CD4-positive, alpha-beta T cell treated with Interleukin-10 for 1 hour (primary cell): ENCODE measurements at places on chromosomes 1 and 21.

DNA sequence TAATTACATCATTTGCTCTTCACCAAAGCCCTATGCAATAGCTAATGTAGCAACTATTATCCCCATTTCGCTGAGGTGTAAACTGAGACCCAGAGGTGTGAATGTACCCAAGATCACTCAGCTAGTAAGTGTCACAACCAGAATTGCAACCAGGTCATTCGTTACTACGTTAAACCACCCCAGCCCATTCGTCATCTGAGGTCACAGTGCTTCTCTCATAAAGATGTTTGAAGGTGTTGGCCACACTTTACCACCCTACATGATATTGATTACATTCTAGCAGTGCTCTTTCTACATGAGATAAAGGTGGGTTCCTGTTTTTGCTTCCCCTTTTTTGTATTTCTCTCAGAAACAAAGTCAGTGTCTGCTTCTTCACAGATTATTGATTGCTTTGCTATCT is 195.3 kb downstream of the ZBTB18 start:
- DNase-seq = no peak

GRCh38 chr21:45541221-45542039 is 810 bp downstream of the SLC19A1 start:
- DNase-seq = peak; percentile 79

- no peak for DNase-seq
These were observed 126.7 kb downstream of the CDC42BPA start for GRCh38 chr1:227191607-227192006.

DNA sequence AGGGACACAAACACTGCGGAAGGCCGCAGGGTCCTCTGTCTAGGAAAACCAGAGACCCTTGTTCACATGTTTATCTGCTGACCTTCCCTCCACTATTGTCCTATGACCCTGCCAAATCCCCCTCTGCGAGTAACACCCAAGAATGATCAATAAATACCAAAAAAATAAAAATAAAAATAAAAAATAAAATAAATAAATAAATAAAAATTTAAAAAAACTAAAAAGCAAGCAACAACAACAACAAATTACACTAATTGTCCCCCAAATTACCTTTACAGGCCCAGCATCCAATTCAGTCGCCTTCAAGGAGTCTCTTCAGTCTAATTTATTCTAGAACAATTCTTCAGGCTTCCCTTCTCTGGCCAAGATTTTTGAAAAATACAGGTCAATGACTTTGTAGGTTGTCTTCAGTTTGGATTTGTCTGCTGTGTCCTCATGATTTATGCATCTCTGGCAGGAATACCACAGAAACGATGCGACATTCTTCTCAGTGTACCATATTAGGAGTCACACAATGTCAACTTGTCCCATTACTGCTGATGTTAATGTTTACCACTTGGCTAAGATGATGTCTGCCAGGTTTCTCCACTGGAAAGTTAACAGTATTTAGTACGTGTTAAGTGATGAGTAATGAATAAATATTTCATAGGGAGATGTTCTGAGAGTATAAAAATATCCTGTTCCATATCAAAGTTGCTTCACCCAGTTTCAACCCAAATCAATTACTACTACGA is 20.3 kb upstream of the BMP8B start:
- no peak for DNase-seq

DNA sequence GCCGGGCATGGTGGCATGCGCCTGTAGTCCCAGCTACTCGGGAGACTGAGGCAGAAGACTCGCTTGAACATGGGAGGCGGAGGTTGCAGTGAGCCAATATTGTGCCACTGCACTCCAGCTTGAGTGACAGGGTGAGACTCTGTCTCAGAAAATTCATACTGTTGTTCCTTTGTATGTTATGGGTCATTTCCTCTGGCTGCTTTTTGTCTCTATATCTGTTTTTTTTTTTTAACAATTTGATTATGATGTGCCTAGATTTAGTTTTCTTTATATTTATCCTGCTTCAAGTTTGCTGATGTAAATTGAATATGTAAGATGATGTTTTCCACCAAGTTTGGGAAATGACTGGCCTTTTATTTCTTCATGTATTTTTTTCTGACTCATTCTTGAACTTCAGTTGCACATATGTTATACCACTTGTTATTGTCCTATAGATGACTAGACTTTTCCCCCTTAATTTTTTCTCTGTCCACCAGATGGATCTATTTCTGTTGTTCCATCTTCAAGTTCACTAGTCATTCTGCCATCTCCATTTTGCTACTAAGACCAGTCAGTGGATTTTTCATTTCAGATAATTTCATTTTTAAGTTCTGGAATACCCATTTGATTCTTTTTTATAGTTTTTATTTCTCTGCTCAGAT is 173.5 kb downstream of the GALNT2 start:
- DNase-seq = no peak

DNA sequence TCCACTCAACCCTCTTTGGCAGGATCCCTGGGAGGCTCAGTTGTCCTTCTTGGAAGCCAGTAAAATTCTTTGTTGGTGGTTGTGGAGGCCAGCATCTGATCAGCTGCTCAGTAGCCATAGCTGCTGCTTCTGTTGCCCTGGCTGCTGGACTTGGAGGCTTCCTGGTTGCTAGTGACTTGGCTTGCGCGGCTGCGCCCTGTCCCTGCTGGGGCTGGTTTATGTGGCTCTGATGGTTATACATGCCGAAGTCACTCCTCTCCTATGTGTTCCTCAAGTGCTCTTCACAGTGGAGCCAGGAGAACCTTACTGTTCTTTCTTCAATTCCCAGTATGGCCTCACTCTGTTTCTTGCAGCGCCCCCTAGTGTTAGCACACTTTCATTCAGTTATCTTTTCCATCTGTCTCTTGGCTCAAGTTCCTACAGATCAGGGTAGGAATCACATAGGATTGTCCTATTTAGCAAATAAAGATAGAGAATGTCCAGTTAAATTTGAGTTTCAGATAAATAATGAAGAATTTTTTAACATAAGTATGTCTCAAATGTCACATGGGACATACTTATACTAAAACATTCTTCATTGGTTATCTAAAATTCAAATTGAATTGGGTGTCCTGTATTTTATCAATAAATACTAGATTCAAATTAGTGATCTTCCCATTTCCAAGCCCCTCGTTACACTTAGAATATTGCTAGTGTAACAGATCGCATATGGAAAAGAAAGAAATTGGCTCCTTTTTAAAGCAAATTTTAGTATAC is 176.5 kb downstream of the TGFB2 start:
- DNase-seq = peak; percentile 12

DNA sequence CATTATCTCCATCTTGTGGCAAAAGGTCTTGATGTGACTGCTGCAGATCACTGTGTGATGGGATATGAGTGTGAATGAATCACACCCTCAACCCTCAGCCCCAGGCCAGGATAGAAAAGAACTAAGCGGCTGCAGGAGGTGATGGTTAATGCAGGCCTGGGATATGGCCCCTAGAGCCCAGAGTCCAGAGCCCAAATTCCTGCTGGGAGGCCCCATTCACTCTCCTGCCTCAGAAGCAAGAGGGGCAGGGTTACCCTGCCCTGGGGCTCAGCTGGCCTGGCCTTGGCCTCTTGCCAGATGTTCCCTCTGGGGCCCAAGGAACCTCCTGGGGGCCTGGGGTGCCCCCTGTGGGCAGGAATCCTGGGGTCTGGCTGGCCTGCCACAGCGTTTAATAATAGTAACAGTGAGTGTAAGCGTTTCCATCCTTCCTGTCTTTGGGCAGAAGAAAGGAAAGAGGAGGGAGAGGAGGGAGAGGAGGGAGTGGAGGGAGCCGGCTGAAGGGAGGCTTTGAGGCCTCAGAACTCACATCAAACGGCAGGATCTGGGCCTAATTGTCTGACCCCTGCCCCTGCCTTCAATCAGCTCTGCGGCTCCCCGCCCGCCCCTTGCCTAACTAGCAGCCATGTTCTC is 26.2 kb downstream of the DMAP1 start:
- DNase-seq = no peak
